Hematopoietic multipotent progenitor cell treated with erythropoietin and hydrocortisone succinate and interleukin-3 and kit ligand, for 6 days (in vitro differentiated cells): ENCODE measurements at places on chromosomes 4 and X.

DNA sequence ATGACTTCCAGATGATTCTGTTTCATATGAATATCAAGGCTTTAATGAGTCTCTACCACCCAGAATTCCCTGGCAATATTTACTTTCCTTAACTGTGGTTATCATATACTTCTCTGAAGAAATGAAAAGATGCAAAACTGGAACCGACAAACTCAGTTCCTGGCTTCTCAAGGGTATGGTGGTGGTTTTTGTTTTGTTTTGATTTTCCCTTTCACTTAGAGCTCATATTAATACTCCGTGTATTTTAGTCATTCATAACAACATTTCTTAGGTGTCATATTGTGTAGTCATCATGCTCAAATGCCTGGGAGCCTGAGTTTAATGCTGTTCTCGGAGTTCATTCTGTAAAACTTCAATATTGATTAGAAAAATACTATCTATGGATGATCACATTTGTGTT is 665 bp downstream of the TRPC5OS start:
- no peak for DNase-seq

- no peak for DNase-seq
Observed at GRCh38 chr4:99754756-99755155, 61.9 kb upstream of the DAPP1 start.

- DNase-seq = peak; percentile 52
Observed at GRCh38 chr4:77100234-77100633, 24.4 kb upstream of the CCNI start.

GRCh38 chr4:126486377-126486776 is 1146.4 kb upstream of the INTU start:
- DNase-seq = no peak

DNA sequence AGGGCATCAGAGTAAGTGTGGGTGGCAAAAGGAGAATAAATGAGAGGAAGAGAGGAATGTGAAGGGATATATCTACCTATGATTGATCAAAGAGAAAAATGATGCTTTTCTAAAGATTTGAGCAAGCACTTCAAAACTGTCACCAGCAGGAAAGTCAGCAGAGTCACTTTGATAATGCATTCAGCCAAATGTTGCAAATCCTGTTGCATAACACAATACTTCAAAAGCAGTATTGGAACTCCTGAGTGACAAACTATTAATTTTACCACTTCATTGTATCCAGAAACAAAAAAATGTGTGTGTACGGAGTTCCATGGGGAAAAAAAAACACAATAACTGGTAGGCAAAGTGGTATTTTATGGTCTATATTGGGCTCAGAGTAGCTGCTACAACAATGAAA is 160.3 kb downstream of the EMCN start:
- no peak for DNase-seq

DNA sequence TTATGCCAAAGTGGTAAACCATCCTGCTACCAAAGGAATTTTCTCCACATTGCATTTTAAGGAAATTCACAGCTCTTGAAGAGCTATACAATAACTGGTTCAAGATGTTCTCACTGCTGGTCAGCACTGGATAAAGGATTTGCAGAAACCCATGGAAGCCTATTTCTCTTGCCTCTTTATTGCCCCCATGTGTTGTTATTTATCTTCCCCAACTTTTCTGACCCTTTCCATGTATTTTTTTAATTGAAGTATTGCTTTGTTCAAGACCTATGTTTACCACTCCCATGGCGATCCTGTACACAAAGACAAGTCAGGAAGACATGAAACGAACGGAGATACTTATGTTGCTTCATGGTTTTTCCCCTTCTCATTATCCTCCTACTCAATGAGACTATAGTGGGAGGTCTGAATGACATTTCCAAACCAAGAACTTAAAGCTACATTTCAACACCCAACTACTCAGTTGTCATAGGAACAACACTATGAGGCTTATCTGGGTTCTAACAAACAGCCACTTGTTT is 566.4 kb upstream of the DIPK2B start:
- peak; percentile 79 for DNase-seq

DNA sequence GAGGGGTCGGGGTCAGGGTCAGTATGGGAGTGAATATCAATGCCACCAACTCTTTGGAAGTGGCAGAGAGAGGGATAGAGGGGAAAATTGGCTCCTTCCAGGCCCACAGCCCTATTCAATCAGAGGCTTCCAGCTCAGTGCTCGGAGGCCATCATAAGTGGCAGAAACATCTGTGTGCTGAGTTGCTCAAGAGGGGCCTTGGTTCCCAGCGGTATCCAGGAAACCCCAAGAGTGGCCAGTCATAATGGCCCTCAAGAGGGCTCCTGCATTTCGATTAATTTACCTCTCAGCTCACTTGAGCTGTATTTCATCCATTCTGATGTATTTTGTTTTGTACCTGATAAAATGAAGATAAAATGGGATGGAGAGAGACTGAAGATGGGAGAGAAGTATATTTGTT is 154.3 kb upstream of the EOLA2 start:
- no peak for DNase-seq

DNA sequence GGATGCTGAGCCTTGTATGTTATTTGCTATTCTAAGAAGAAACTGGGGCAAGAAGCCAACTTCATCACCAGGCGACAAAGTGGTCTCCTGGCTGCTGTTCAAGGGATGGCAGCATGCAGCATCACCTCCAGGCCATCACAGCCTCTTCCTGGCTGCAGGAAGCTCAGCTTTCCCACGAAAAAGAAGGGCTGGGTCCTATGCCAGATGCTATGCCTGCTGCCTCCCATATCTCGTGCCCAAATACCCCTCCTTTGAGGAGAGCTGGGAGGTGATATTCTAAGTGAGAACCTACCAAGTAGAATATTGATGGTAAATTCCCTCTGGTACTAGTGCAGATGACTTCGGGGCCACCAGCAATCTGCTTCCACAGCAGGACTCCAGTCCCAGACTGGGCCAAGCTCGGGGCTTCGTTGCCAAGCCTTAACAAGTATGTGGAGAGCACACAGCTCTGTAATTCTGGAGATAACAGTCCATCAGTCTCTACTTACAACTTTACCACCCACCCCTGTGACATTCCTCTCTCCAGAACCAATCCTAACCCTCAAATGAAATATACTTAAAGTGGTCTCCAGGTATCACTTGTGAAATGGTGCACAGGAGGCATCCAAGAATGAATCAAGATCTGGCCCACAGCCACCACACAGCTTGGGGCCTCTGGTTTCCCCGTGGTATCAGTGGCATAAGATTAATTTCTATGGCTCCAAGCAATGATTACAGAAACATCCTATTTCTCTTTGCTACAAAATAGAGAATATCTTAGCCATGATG is 149.3 kb downstream of the PALLD start:
- no peak for DNase-seq

- DNase-seq = no peak
Observed at GRCh38 chr4:81506731-81507130, 35.0 kb upstream of the RASGEF1B start.

DNA sequence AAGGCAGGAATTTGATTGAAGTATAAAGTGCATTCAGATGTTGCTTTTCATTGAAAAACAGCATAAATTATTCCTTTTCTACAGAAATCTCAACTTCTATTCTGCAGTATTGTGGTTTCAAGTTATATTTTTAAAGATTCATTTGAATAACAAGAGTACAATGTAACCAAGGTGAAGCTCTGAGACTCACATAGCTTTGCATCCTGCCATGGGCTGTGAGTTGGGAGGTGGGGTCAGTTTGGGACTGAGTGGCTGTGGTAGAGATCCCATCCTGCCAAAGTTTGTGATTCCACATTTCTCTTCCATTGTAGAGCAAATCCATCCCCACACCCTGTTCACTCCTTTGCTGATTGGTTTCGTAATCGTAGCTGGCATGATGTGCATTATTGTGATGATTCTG is 69.2 kb downstream of the KIT start:
- DNase-seq = no peak

DNA sequence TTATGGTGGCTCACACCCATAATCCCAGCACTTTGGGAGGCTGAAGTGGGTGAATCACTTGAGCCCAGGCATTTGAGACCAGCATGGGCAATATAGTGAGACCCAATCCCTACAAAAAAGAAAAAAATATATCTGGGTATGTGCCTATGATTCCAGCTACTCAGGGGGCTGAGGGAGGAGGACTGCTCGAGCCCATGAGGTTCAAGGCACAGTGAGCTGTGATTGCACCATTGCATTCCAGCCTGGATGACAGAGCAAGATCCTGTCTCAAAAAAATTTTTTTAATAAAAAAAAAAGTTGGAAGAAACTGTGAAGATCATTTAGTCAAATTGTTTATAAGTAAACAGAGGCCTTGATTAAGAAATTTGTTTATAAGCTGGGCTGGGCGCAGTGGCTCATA is 39.7 kb downstream of the KLHL8 start:
- no peak for DNase-seq

- DNase-seq = no peak
Observed at GRCh38 chr4:182688081-182688480, 229.1 kb downstream of the DCTD start.

DNA sequence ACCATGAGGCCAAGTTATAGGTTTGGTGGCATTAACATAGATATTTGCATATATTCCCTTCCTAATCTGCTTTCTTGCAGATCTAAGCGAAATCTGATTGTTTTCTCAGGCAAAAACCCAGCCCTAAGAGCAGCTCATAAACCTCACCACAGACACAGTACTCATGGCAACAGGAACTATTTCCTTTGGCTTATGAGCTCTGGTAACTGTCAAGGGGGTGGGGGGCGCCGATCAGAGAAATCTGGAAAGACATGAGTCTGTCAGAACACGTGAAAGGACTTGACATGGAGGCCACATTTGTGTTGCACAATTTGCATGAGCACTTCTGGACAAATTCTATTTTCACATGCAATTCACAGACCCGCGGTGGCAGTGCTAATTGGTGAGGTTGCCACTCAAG is 83.7 kb downstream of the MGST2 start:
- DNase-seq = no peak

GRCh38 chr4:15233264-15233597 is 194.6 kb upstream of the C1QTNF7 start:
- DNase-seq = no peak

GRCh38 chr4:86947501-86948120 is 12.8 kb downstream of the AFF1 start:
- DNase-seq = no peak
